ENCODE measurements at places on chromosomes 3 and 15.
A peak's percentile ranks its signal among the peaks of the same experiment; 100 is the strongest.

- no peak for DNase-seq
These were observed 13.4 kb downstream of the TRAIP start for GRCh38 chr3:49842843-49843517.

DNA sequence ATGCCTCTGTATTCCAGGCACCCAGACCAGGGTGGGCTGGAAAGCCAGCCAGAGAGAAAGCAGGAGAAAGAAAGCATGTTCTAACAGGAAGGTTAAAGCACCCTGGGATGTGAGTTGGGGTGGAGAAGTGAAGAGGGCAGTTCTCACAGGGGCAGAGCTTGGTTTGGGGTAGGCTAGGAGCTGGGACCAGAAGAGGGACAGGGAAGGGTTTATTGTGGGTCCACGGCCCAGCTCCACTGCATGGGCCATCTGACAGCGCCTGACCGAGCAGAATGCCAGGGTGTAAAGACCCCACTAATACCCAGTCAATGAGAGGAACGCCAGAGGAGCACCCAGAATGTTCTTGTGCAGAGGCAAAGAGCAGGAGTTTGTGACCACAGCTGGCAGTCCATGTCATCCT is 27.1 kb upstream of the MAGEF1 start:
- DNase-seq = no peak

GRCh38 chr3:170961616-170962400 is 53.4 kb upstream of the EIF5A2 start:
- peak; percentile 41 for DNase-seq

- no peak for DNase-seq
These were observed 76.2 kb upstream of the PLCL2 start for GRCh38 chr3:16808393-16809107.

DNA sequence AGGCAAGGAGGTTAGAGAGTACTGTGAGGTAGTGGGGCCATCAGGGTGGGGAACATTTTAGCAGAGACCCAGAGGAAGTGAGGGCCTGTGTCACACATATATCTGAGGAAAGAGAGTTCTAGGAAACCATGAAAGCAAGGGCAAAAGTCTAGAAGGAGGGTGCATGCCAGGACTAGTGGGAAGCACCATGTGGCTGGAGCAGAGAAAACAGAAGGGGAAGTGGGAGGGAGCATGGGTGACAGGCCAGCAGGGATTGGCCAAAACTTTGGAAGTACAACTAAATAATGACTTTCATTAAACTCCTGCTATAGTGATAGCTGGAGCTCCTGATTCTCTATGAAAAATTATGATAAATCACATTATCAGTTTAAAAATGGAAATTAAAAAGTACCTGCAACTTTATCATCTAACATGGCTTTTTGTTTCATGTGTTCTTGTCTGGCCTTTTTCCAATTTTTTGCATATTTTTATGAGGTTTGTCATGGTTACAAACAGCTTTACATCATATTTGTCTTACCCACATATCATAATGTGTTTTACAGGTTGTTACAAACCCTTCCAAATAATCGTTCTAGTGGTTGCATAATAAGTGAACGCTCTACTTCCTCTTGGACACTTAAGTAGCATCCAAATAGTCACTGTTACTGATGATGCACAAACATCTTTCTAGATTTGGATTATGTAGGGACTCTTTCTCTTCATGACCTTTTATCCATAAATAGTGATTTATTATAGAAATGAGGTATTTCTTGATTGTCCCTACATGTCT is 168.3 kb downstream of the NEK10 start:
- no peak for DNase-seq

DNA sequence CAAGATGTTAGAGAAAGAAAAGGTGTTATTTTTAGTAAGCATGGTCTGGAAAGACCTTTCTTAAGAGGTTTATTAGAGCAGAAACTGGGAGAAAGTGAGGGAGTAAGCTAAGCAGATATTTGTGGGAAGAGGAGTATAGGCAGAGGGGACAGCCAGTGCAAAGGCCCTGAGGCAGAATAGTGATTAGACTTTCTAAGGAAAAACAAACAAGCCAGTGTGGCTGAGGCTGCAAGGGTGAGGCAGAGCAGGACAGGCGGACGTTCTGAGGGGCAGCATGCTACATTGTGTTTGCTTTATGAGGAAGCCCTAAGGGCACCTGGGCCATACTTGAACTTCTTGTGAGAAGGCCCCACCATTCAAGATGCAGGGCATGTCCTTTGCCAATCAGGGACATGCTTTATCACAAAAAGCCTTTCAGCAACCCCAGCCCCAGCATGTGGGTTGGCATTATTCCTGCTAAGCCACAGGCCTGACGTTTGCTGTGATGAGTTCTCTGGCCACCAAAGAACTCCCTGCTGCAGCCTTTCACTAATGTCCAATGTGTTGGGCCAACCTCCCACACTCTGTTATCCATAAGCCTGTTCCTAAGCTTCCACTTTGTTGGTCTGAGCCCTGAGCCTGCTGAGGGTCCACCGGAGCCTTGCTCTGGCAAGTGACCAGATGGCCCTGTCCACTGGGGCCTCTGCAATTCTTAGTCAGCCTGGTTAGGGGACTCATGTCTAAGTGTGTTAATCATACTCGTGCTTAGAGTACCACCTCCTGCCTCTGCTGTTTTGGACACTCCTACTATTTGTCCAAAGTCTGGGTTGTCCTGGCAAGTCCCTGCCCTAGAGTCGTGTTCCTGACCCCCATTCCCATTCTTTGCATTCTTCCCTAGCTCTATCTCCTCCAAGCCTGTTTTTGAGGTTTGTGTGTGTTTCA is 209.9 kb upstream of the CTNNB1 start:
- no peak for DNase-seq

- DNase-seq = no peak
These were observed 62.4 kb downstream of the CEMIP start for GRCh38 chr15:80841541-80841940.

GRCh38 chr3:67227030-67227429 is 228.9 kb downstream of the KBTBD8 start:
- DNase-seq = no peak

GRCh38 chr3:134874737-134875413 is 79.8 kb downstream of the EPHB1 start:
- DNase-seq = no peak

DNA sequence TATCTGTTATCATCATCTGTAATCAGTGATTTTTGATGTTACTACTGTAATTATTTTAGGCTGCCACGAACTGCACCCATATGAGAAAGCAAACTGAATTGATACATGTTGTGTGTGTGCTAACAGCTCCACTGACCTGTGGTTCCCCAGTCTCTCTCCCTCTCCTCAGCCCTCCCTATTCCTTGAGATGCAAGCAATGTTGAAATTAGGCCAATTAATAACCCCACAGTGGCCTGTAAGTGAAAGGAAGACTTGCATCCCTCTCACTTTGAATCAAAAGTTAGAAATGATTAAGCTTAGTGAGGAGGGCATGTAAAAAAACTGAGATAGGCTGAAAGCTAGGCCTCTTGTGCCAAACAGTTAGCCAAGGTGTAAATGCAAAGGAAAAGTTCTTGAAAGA is 218.6 kb upstream of the LRRFIP2 start:
- DNase-seq = no peak

GRCh38 chr15:60079210-60079609 is 75.1 kb downstream of the FOXB1 start:
- peak; percentile 27 for DNase-seq
